Mesenchymal stem cell (in vitro differentiated cells and primary cell): ENCODE measurements at places on chromosomes 3 and 15.

- peak; percentile 9 for DNase-seq
Observed at GRCh38 chr3:72679540-72680198, 168.6 kb downstream of the SHQ1 start.

DNA sequence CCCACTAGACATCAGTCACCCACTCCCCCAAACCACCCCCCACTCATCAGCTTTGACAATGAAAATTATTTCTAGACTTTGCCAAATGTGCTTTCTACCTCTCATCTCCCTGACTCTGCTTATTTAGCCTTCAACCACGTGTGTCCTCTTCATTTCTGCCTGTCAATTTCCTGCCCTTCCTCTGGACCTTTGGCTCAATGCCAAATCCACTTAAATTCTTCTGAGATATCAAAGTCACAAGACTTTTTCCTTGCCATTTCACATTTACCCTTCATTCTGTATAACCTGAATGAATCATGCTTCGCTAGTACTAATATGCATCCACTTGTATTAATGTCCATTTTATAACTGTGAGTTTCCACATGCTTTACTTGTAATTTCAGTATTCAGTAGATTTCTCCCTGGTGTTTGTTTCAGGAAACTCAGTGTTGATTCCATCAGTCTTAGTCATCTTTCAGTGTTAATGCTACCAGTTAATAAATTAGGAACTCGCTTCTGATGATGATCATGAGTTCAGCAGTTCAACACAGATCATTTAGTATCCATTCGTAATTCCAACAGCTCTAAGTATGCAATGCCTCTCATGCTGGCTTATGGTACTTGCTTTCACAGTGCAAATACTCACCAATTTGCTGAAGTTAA, 128.2 kb upstream of the OSTN start:
- no peak for DNase-seq

DNA sequence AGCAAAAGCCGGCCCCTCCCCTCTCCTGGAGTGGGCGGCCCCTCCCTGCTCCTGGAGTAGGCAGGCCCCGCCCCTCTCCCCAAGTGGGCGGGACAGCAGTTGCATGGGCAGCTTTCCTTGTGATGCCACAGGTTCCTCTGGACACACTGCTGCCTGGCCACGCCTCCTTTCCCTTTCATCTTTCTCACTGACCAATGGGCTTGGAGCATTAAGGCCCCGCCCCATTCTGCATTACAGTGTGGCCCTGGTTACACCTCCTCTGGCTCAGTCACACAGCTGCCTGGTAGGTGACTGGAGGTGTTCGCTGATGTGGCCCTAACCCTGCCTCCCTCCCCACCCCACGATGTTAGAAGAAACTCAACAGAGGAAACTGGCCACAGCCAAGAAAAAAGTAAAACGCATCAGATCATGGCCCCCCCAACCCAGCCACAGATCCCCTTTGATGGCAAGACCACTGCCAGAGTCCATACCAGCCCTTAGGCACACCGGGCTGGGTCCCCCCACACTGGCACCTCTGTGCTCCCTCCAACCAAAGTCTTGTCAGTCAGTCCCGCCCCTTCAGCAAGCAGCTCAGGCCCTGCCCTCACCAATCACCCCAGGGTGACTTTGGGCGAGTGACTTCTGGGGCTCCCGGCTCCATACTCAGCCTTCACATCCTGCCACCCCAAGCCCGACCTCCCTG, 84.3 kb downstream of the ADAMTS7 start:
- DNase-seq, result peak; percentile 18

DNA sequence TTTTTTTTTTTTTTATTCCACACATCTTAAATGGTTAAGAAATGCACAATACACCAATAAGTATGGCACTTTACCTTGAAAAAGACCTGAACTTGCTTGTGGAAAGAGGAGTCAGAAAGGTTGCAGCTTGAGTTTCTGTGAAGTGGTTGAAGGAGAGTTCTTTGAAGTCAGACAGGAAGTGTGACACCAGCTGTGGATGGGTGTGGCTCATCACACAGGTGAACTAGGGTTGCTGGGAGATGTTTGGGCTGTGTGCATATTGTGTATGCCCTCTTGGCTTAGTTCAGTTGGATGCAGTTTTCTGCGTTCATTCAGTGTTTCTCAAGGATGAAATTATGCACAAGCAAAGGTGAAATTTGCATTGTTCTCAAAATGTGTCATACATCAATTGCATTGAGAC, 6.3 kb downstream of the AEN start:
- DNase-seq, result no peak

GRCh38 chr3:85360742-85361387, 402.1 kb downstream of the CADM2 start:
- no peak for DNase-seq

- DNase-seq, result no peak
Observed at GRCh38 chr15:62607114-62607462, 435.5 kb upstream of the TPM1 start.
